ENCODE measurements at places on chromosomes 11 and 22. TPM values are rescaled to one million over a fixed set of nuclear protein-coding genes. Genes with fewer than 3 reads are reported as not detected.

DNA sequence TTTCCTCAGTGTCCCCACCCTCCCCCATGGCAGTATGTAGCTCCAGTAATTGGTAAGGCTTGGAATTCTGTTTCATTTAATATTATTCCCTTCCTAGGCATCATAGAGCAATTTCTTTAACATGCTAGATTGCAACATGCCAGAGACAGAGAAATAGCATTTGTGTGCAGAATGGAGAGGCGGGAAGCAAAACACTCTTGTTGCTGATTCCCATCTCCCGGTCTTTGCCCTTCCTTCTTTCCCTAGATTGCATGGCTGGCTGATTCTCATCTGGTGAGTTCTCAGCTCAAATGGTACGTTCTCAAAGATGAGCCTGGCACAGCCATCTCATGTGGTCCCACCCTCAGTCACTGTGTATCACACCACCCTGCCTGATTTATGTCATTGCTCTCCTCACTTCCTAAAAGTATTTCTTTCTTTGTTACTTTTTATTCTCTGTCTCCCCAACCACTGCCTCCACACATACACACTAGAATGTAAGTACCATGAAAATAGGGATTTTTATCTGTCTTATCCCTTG, 66.9 kb downstream of the ARFGAP2 start:
- DNase-seq: no peak

- no peak for DNase-seq
These were observed 249.1 kb upstream of the UBASH3B start for GRCh38 chr11:122406466-122406865.

DNA sequence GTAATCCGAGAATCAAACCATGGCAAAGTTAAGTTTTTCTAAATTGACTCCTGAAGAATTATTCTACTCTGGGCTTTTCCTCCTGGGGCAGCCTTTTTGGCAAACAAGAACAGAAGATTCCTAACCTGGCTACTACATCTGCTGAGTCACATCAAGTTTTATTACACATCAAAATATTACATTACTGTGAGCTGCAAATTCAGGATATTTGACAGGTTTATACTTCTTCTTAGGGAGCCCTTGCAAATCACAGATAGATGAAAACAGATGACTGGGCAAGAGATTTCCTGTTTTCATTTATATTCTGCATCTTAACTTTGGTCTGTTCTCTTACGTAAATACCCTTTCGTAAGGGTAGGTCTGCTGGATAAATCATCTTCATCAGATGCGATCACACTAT, 23.6 kb downstream of the XRRA1 start:
- DNase-seq: no peak

GRCh38 chr11:65606876-65607613, 7.0 kb downstream of the MAP3K11 start:
- no peak for DNase-seq

GRCh38 chr11:57641011-57641807, 8.5 kb downstream of the YPEL4 start:
- no peak for DNase-seq

- no peak for DNase-seq
These were observed 18.9 kb downstream of the PDGFD start for GRCh38 chr11:104145062-104145461.

The LRRC10B gene
- not detected for total RNA-seq

DNA sequence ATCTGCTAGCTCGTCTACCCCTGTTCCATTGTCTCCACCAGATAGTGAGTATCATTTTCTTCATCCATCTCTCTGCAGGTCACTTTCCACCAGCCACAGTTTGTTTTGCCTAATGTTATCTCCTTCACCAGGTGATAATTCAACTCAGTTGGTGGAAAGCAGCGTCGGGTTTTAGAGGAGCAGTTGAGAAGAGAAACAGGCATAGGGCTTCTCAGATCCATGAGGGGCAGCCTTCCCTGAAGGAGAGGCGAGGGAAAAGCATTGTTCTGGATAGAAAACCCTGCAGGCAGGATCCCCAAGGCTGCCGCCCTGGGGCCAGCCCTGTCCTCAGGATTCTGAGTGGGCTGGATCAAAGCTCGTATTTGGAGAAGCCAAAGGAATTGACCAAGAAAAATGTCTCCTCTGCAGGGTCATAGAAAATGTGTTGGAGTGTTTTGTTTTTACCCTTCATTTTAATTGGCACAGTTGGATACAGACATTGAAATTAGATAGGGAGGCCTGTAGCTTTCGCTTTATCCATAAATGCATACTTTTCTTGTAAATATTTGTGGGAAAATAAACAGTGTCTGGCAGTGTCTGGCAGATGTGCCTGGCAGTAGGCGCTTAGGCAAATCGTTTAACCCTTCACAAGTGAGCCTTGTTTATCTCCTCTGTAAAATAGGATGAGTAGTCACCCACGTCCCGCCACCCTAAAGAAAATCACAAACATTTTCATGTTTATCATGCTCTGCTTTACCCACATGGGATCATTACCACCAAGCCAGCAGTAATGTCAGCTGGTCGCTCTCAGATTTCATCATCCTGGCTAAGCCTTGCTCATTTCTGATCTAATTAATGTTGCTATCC, 73.4 kb upstream of the TTC12 start:
- DNase-seq: no peak

The ACRV1 gene
- not detected for total RNA-seq

DNA sequence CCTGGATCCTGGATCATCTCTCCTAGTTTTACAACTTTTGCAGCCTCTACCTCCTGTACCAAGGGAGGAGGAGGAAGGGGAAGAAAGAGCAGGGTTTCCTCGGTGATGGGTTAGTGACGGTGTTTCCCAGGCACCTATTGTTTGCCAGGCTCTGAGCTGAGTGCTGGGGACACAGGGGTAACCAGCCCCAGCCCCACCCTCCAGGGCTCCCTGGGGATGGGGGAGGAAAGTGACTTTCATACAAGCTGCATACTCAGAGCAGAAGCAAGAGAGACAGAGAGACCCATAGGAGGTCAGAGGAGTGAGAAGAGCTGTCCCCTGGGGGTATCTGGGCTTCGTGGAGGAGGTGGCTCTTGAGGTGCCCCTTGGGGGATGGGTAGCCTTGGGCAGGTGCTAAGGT, 89.4 kb upstream of the THY1 start:
- no peak for DNase-seq

The NCAM1 gene
- 1.9 TPM for total RNA-seq

The TRIM22 gene
- total RNA-seq: 136 TPM

The SEPTIN3 gene
- 0.42 TPM for total RNA-seq

The PARVA gene
- 144 TPM for total RNA-seq

DNA sequence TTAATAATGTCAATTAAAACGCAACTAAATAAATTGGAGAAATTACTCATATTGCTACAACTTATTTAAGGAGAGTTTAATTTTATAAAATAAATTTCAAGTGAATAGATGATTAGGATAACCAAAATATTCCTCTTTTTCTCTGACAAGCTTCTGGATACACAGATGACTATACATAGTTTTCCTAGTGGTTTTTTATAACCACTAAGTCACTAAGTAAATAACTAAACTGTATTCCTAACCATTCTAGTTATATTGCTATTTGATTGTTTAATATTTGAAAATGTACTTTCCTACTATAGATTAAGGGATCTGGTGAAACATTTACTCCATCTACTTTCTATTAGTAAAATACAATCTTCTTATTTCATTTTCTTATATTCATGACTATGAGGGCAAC, 4.7 kb upstream of the ANGPTL5 start:
- DNase-seq: no peak

DNA sequence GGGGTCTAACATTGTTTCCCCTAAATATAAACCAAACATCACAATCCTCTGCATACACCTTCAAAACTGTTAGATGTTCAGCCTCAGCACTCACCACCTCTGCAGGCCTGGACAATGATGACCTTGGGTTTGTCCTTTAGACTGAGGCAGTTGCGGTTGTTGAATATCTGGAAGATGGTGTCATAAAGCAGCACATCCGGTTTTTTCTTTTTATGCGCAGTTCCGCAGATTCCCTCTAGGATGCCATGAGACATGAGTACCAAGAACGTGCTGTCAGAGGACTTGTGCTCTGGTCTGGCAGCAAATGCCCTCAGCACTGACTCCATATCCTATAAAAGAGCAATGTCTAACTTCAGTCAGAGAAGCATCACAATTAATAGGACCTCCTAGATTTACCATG, 22.8 kb downstream of the CASP5 start:
- no peak for DNase-seq

- DNase-seq: no peak
These were observed 16.9 kb downstream of the TSPAN4 start for GRCh38 chr11:859394-860131.

DNA sequence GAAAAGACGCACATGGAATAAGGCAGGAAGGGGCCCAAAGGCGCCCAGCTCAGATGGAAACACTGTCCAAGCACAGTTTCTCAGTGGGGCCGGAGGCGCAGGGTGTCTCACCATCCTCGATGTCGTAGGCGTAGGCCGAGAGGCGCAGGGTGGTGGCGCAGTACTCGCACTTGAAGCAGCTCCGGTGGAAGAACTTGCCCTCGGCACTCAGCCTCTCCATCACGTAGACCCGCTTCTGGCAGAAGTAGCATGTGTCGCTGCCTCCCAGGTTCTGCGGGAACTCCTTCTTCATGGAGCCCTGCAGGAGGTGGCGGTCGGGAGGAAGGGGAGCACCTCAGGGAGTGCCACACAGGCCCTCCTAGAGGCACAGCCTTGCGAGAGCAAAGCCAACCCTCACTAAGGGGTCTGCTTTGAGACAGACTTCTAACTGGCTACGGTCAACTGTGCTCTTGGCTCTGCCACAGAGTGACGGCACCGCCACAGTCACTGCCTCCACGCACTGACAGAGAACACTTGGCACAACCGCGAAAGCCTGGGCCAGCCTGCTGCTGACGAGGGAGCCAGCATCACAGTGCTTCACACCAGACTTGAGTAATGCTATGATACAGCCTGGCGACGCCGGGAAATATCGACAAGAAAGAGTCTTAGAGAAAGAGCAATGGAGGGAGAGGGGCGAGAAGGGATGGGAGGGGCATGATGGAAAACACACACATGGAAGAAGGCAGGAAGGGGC, 97.6 kb upstream of the BID start:
- no peak for DNase-seq

DNA sequence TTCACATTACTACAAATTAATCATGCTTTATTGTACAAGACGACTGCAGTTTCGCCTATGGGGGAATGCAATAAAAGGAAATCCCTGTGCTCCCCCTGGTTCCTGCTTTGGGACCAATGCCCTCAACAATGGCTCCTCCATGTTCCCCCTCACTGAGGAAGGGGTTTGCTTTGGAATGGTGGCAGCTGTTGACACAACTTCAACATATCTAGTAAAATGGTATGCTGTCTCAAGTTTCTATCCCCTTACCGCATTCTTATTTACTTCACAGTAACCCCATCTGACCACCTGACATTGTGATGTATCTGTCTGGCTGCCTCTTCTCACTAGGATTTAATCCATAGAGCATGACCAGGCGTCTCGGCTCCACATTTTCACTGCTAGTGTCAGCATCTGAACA, 48.8 kb downstream of the PIWIL3 start:
- no peak for DNase-seq

The TST gene
- total RNA-seq: 20.5 TPM

The C22orf15 gene
- not detected for total RNA-seq

DNA sequence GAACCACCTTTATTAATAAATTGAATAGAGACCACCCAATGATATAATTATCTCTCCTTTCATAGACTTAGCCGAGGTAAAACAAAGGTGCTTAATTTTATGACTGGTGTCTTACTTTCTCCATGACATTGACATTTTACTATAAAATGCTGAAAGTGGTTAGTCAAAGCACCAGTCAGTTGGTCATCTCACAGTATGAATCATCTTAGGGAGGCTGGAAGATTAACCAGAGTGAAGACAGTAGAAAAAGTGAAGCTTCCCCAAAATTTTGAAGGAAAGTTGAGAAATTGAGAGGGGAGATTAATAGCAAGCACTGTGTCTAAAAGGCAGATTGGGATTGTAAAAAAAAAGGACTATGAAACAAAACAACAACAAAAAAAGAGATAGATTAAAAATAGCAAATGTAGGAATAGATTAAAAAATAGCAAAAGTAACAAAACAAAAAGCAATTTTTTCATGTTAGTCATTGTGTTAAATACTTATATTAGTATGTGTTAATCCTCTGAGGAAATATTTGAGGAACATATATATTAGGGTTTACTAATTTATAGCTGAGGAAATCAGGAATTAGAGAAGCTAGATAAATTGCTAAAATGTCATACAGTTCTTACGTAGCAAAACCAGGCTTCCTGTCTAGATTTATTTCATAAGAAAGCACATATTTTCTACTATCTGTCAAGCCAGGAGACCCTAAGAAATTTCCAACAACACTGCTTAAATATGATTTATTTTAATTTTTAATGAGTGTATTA, 557.3 kb upstream of the ANO5 start:
- DNase-seq: no peak

The MUC15 gene
- not detected for total RNA-seq

The SCN4B gene
- total RNA-seq: 0.08 TPM

The GPR83 gene
- not detected for total RNA-seq

The TUB gene
- 8.7 TPM for total RNA-seq

DNA sequence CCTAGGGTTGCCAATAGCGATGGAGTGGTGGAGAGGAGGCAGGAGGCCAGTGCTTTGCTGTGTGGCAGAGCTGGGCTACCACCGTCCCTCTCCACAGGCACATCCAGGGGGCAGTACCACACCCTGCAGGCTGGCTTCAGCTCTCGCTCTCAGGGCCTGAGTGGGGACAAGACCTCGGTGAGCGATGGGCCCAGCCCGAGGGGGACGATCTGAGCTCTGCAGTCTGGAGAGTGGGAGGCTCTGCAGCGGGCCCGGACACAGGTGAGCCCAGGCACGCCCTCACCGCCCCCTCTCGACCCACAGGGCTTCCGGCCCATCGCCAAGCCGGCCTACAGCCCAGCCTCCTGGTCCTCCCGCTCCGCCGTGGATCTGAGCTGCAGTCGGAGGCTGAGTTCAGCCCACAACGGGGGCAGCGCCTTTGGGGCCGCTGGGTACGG, 2.5 kb downstream of the PKP3 start:
- no peak for DNase-seq

GRCh38 chr11:9399466-9399865, 15.0 kb downstream of the IPO7 start:
- DNase-seq: no peak

DNA sequence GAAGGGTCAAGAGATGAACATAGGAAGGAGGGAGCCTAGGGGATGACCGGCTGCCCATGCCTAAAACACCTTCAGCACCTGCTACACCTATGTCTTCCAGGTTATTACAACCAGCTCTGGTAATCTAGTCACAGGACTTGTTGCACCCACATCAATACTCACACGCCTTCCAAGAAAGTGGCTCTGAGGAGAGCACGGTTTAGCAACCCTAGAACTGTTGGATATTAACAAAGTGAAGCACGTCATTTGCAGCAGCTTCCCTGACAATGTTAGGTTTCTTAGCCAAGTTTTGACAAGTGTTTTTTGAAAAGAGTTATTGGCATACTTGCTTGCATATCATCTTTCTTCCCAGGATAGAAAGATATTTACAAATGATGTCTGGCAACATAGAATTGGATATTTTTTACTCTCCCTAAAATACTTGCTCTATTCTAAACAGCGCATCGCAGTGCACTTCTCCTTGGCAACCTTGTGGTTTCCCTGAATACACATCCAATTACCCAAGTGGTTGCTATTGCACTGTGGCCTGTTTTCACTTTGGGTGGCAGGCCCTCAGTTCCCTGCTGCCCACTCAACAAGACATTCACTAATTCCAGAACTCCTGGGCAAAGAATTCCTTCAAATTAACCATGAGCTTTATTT, 94.3 kb upstream of the ARHGAP42 start:
- DNase-seq: no peak

The GDPD5 gene
- 3.1 TPM for total RNA-seq

The ROBO3 gene
- total RNA-seq: 14.5 TPM

All from osteocyte (in vitro differentiated cells).